Neural crest cell (in vitro differentiated cells): ENCODE measurements at places on chromosomes 6 and 20. TPM values are rescaled to one million over a fixed set of nuclear protein-coding genes. Genes with fewer than 3 reads are reported as not detected.

GRCh38 chr6:11224252-11224965 lies 8.1 kb downstream of the NEDD9 start:
- no peak for DNase-seq
- peak overlapping the region; percentile 21 for H3K4me3 ChIP-seq
- H3K27ac ChIP-seq: peak overlapping the region; percentile 40
- H3K27me3 ChIP-seq: no peaks in the 10 kb centered on the region

- DNase-seq: no peak
- H3K27ac ChIP-seq: no peak overlapping the region
- peaks cover 7% of the 10 kb centered on the region for H3K4me1 ChIP-seq
- H3K4me3 ChIP-seq: no peak overlapping the region
Observed at GRCh38 chr20:44326391-44327159, 10.3 kb upstream of the R3HDML start.

The BCAS4 gene
- total RNA-seq: 7.3 and 9.0 TPM in 2 replicates

The B3GAT2 gene
- total RNA-seq: 0.98 and 1.2 TPM in 2 replicates

DNA sequence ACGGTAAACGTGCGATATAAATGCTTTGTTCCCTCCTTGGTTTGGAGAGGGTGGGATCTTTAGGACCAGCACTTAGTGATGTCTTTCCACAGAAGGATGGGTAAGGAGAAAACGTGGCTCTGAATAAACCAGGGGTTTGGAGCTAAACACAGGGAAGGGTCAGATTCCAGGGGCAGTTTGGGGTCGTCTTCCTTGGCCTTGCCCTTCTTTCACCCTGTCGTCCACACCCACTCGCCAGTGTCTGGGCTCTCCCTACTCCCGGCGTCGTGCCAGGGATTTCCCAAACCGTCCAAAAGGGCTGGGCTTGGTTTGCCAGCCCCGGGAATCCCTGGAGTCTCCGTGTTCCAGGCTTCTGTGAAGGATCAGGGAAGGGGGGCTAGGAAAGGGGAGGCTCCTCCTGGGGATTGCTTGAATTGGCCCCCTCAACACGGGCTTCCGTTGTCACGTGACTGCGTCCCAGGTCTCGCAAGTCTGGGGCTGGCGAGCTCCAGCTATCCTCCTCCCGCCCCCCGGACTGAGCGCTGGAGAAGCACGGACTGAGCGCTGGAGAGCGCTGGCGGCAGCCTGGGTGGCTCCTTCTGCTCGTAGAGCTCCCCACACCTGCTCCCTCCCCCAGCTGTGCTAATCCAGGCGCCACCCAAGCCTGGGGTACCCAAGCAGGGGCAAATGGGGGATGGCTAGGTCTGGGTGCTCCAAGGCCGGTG lies 9.4 kb upstream of the ARMC12 start:
- peak overlapping the region; percentile 98 for H3K27ac ChIP-seq
- H3K27me3 ChIP-seq: no peaks in the 10 kb centered on the region
- H3K4me1 ChIP-seq: peaks cover 63% of the 10 kb centered on the region
- peak; percentile 44 for DNase-seq
- H3K36me3 ChIP-seq: no peaks in the 10 kb centered on the region

The SFT2D1 gene
- total RNA-seq: 30.4 and 32.6 TPM in 2 replicates

DNA sequence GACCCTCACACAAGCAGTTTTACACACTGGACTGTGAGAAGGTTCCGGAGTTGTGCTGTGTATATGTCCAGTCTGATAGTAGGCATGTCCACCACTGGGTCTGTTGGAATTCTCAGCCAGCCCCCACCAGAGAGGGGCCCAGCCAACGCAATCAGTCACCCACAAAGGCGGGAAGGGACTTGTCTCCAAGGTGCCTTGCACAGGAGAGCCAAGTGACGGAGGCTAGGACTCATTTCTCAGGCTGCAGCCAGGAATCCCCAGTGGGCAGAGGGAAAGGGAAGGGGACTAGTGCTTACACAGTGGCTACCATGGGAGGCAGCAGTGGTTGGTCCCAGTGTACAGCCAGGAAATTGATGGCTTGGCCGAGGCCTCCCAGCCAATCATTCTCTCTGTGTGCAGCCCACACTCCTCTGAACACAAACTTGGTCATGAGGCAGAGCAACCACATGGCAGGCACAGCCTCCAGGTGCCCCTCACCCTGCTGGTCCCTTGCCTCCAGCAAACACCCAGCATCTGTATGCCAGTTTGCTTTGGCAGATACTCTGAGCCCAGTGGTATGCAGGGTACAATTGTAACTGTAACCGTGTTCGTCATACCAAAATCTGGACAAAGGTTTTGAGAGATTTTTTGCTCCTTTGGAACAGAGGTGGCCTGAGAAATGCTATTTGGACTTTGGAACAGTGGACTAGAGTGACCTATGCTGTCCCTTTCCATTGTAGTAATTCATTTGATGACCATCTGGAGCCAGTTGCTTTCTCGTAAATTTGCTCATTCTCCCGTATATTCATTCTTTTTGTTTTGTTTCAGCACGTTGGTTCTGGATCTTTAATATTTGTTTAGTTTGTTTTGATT lies 72.9 kb upstream of the MYL9 start:
- H3K27ac ChIP-seq: no peak overlapping the region
- no peak overlapping the region for H3K4me3 ChIP-seq

DNA sequence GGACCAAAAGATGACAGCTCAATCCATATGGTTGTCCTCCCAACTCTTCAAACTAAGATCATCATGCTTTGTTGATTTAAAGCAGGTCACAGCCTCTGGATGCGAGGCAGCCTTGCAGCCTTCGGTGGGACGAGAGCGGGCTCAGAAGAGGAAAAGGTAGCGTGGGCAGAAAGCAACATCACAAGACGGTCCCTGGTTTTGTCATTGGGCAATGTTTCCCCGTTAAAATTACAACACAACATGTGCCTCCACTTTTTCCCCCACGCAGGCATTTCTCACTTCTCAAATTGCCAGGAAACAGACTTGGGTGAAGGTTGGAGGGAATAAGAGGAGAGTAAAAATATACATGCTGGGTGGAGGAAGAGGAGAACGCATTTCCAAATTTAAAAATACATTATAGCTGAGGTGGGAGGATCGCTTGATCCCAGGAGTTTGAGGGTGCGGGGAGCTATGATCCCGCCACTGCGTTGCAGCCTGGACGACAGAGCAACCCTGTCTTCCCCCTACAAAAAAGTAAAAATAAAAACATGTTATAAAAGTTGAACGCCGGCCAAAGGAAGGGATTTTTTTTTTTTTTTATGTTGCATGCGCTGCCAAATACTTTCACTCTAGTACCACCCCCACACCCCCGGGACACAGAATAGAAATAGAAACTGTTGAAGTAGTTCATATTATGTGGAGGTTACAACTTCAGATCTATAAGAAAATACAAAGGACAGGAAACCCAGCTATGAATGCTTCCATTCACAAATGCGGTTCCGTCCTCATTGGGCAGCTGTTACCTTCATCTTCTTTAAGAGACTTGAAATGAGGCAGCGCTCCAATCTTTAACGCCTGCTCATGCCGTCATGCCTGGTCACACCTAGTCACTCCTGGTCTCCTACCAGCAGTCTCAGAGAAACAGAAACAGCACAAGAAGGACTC lies 13.9 kb upstream of the NAA20 start:
- no peaks in the 10 kb centered on the region for H3K27me3 ChIP-seq
- peak overlapping the region; percentile 61 for H3K27ac ChIP-seq
- H3K4me1 ChIP-seq: peaks cover 23% of the 10 kb centered on the region

- no peak overlapping the region for H3K4me3 ChIP-seq
- no peak for DNase-seq
- no peaks in the 10 kb centered on the region for H3K27me3 ChIP-seq
Observed at GRCh38 chr6:79353226-79353625, 118.7 kb upstream of the HMGN3 start.

The TMEM244 gene
- total RNA-seq: not detected in 2 replicates
